ENCODE measurements at places on chromosomes 6 and 20.

- no peak for DNase-seq
These were observed 88.1 kb downstream of the FOXC1 start for GRCh38 chr6:1697688-1698351.

GRCh38 chr6:37171201-37171969 is 1.4 kb downstream of the PIM1 start:
- no peak for DNase-seq

GRCh38 chr6:122365775-122366403 is 33.6 kb upstream of the HSF2 start:
- DNase-seq, result no peak

- DNase-seq, result no peak
These were observed 721.1 kb downstream of the TENT5A start for GRCh38 chr6:81031416-81031815.

DNA sequence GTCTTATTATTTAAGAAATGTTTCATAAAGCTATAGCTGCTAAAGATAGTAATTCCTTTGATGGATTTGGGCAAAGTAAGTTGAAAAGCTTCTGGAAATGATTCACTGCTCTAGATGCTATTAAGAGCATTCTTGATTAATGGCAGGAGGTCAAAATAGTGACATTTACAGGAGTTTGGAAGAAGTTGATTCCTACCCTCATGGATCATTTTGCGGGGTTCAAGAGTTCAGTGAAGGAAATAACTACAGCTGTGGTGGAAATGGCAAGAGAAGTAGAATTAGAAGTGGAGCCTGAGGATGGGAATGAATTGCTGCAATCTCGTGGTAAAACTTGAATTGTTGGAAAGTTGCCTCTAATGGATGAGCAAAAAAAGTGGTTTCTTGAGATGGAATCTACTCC is 316.1 kb downstream of the UTRN start:
- no peak for DNase-seq

- peak; percentile 78 for DNase-seq
These were observed 169.4 kb downstream of the TAF4 start for GRCh38 chr20:61896058-61896961.

DNA sequence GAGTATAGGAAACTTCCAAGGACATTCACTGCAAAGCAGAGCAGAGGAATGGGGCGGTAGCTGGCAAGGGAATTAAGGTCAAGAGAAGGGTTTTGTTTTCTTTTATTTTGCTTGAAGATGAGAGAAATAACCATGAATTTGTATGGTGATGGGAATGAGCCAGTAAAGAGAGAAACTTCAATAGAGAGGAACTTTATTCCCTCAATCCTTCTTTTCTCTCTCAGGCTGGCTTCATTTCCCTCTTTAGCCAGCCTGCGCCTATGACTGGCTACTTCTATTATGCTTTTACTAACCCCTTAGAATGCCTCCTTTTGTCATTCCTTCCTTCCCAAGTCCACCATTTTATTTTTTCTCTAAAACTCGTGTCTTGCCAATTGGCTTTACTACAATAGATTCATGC is 101.4 kb upstream of the CEP85L start:
- DNase-seq, result no peak
